ENCODE measurements at places on chromosomes 4 and X. TPM values are rescaled to one million over a fixed set of nuclear protein-coding genes. Genes with fewer than 3 reads are reported as not detected.

The OFD1 gene
- total RNA-seq, result 4.3 TPM

The FHDC1 gene
- total RNA-seq, result 0.60 TPM

The LDOC1 gene
- 13.0 TPM for total RNA-seq

The ARR3 gene
- total RNA-seq, result not detected

The BTK gene
- total RNA-seq, result 0.17 TPM

The RNF4 gene
- 47.0 TPM for total RNA-seq

The CMC4 gene
- 38.2 TPM for total RNA-seq

The FRAS1 gene
- 53.8 TPM for total RNA-seq

All from pericardium fibroblast (primary cell).